ENCODE measurements at places on chromosomes 11 and 22.

GRCh38 chr11:12413141-12414052, 36.0 kb downstream of the PARVA start:
- no peak for DNase-seq

- no peak for DNase-seq
Measured at GRCh38 chr11:110438017-110438416, 8.3 kb downstream of the FDX1 start.

- DNase-seq = no peak
Measured at GRCh38 chr11:45225961-45226871, 59.9 kb downstream of the SYT13 start.

- DNase-seq = no peak
Measured at GRCh38 chr11:120096369-120097191, 41.3 kb downstream of the TRIM29 start.

DNA sequence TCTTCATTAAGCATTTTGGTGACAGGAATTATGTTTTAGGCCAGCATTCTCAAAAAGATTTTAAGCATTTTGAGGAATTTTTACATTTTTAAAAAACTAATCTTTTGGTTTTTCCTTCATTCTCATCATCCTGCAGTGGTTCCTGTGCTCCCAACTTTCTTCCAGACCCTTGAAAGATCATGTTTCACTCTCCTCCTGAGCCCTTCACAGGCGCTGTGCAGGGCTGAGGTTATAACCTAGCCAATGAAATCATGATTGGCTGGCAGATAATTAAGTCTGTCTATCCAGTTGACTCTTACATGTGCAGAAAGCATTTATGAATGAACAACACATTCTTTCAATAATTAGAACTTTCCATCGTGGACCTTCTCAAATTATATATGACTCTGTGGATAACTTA, 226.3 kb downstream of the DDX10 start:
- no peak for DNase-seq

DNA sequence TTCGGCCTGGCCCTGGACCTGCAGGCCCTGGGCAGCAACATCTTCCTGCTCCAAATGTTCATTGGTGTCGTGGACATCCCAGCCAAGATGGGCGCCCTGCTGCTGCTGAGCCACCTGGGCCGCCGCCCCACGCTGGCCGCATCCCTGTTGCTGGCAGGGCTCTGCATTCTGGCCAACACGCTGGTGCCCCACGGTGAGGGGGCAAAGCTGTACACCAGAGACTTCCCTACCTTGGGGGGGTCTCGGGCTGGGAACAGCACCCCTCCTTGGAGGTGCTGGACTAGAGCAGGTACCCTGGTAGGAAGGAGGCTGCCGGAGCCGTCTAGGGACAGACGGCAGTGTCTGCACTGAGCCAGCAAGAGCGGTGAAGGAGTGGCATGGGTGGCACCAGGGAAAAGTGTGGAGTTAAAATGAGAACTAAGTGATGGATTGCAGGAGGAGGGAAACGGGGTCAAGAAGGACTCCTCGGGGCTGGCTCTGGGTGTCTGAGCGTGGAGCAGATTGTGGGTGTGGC, 8.7 kb downstream of the SLC22A12 start:
- DNase-seq = no peak

DNA sequence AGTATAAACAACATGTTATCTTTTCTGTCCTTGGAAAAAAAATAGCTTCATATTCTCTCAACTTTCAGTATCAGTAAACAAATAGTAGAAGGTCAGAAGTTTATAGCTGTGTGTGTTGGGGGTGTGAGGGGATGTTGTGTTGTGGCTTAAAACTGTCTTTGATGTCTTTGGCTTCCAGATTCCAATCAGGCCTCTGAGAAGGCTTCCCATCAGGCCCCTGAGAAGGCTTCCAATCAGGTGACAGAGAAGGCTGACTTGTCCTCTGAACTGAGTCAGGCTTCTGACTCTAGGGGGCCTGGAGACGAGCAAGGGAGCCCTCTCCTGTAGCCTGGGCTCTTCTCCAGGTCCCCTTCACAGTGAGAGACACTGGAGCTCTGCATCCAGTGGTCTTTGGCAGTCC, 9.3 kb downstream of the MTFP1 start:
- no peak for DNase-seq

GRCh38 chr22:20002128-20002527, 14.5 kb downstream of the ARVCF start:
- DNase-seq = no peak

DNA sequence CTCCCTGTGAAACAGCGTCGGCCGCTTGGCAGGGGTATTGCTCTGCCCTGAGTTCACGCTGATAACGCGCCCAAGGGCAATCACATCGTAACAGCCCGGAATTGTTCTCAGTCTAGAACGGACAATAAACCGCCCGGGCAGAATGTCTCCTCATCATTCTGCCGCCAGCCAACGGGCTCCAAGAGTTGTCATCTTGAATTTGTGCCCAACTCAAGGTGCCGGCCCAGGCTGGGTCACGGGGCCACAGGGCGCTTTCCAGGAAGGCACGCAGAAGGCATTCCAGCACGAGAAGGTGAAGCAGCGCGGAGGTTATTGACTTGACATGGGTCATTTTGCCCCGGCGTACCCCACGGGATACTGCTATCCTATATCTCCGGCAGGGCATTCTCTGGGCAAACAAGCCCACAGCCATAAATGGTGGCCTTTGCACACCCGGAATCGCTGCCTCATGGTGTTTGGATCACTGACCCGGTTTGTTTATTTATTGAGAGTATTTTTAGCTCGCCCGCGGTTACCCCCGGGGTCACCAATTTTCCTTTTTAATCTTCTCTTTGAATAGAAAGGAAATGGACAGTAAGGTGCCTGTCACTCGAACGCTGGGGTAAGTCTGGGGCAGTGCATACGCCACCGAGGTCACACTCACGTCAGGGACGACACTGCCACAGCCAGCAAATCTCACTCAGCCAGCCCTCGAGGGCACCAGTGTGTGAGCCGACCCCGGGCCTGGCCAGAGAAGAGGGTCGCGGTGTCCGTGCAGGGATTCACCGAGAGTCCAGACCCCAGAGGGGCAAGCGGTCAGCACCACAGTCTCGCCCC, 72.4 kb upstream of the FGF3 start:
- DNase-seq = no peak

GRCh38 chr11:86129740-86130540, 61.1 kb upstream of the PICALM start:
- no peak for DNase-seq

GRCh38 chr22:39808081-39808480, 85.5 kb downstream of the ENTHD1 start:
- no peak for DNase-seq

DNA sequence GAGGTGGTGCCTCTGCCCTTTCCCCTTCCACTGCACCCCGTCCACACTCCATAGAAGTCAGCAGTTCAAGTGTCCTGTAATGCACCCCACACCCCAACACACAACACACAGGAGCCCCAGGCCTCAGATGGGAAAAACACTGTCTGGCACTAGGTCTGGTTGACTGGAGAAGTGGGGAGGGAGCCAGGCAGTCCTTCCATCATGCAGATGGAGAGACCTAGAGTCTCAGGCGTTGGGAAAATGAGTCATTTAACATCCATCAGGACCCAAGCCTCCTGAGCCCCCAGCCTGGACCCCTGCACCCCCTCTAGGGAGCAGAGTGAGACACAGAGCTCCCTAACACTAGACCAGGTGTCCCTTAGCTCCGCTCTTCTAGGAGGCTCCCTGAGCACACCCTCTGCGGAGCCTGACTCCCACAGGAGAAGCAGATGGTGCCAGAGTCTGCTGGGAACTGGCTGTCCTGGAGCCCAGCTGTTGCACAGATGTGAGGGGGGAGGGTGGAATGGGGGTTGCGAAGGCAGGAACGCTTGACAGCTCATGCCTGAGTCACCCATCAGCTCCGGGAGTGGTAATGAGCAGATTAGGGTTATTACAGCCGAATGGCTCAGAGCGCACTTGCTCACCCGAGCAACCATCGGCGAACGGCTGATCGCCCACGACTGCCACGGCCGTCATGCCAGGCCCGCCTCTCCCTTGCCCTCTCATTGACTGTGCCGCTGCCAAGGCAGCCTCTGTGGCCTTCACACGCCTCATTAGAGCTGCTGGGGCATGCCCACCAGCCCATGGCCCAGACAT, 22.1 kb upstream of the SYT7 start:
- DNase-seq = no peak

GRCh38 chr22:49052023-49052538, 775.6 kb downstream of the BRD1 start:
- DNase-seq = no peak

DNA sequence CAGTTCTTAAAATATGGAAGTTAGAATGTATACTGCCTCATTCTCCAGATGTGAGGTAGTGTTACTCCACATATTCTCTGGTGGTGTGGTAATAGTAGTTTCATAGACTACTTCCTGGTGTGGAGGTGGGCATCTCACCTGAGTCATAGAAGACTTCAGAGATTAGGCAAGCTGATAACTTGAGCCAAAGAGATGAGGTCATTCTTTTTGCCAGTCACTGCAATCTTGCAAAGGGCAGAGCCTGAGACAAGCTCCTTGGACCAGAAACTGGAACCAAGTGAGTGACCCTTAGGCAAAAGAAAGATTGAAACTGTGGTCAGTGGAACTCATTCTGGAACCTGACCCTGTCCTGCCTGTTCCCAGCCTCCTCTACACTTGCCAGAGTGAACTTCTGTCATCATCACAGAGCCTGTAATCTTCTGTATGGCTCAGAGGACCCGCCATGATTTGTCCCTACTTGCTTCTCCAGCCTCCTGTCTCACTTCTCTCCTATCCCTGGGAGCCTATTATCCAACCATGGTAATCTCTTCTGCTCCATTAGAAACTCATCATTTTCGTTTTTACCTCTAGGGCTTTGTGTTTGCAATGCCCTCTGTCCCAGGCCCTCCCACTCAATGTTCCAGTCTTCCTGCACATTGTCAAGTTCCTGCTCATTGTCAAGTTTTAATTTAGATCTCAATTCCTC, 10.6 kb upstream of the CCDC83 start:
- no peak for DNase-seq

DNA sequence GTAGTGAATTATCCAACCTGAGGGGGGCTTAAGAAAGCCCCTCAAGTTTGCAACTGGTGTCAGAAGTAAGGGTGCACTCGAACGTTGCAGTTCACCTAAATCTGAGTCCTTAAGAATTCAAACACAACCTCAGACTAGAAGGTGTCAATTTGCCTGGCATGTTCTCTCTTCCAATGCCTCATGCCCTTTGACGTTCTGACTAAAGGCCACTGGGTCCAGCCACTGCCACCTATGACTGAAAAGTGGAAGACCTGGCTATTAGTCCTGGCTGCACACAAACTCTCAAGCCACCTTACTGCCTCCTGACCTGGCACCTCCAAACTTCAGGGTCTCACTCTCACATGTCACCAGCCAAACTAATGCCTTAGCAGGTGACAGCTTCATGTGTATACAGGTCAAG, 8.0 kb downstream of the APOL4 start:
- DNase-seq = no peak
